LHCN-M2 (cell line): ENCODE measurements at places on chromosomes 6 and 20. TPM values are rescaled to one million over a fixed set of nuclear protein-coding genes. Genes with fewer than 3 reads are reported as not detected.

- peak; percentile 91 for DNase-seq
Observed at GRCh38 chr20:35171753-35172433, at the start of gene PROCR. TSS of gene PROCR (plus strand) at chr20:35172072. CDS start at chr20:35172155, 83 bp downstream.

- no peak for DNase-seq
Observed at GRCh38 chr20:43507150-43508080, at the start of gene L3MBTL1. TSS of gene L3MBTL1 (plus strand) at chr20:43507697. CDS start at chr20:43513504, 5,807 bp downstream.

GRCh38 chr6:40328986-40329545 is 258.1 kb downstream of the LRFN2 start:
- DNase-seq = no peak

- peak; percentile 89 for DNase-seq
Observed at GRCh38 chr6:14499841-14500240, 382.3 kb downstream of the CD83 start.

GRCh38 chr6:36674942-36675341 is 3.6 kb upstream of the CDKN1A start:
- peak; percentile 70 for DNase-seq

PLN gene
- total RNA-seq = not detected in 2 replicates

DNA sequence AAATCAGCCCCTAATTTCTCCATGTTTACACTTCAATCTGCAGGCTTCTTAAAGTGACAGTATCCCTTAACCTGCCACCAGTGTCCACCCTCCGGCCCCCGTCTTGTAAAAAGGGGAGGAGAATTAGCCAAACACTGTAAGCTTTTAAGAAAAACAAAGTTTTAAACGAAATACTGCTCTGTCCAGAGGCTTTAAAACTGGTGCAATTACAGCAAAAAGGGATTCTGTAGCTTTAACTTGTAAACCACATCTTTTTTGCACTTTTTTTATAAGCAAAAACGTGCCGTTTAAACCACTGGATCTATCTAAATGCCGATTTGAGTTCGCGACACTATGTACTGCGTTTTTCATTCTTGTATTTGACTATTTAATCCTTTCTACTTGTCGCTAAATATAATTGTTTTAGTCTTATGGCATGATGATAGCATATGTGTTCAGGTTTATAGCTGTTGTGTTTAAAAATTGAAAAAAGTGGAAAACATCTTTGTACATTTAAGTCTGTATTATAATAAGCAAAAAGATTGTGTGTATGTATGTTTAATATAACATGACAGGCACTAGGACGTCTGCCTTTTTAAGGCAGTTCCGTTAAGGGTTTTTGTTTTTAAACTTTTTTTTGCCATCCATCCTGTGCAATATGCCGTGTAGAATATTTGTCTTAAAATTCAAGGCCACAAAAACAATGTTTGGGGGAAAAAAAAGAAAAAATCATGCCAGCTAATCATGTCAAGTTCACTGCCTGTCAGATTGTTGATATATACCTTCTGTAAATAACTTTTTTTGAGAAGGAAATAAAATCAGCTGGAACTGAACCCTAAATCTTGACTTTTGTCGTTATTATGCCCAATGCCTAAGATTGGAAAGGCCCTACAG is 4.5 kb downstream of the SOX4 start:
- peak; percentile 53 for DNase-seq

DNA sequence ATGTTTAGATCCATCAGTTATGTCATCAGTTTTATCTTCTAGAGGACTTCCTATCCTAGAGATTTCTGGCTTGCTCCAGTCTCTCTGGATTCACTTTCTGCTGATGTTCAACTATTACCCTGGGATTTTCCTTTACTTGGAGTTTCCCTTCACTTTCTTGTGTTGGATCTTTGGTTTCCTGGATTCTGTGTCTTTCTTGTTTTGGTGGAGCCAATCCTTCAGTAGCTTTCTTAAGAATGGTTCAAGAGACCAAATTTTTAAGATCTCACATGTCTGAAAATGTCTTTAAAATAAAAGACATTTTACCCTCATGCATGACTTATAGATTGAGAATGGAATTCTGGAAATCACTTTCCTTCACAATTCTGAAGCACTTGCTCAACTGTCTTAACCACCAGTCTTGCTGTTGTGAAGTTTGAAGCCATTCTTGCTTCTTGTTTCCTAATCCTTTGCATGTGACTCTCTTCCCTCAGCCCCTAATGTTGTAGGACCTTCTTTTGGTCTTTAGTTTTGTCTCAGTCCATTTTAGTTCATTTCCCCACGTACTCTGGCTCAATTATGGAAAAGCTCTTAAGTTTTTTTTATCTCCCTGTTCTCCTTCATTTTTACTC is 87.9 kb downstream of the ARID1B start:
- DNase-seq = no peak

GRCh38 chr6:166490671-166491500 is 95.6 kb downstream of the RAMACL start:
- peak; percentile 83 for DNase-seq

- DNase-seq = no peak
Observed at GRCh38 chr6:78829407-78829806, 37.9 kb upstream of the IRAK1BP1 start.

GRCh38 chr6:37913210-37913609 is 93.7 kb downstream of the ZFAND3 start:
- DNase-seq = peak; percentile 44

SLC13A3 gene
- total RNA-seq = 0.17 TPM in 1 of 2 replicates, not detected in the other

- DNase-seq = peak; percentile 73
Observed at GRCh38 chr20:56400001-56400640, 7.7 kb downstream of the CSTF1 start.

GPSM3 gene
- total RNA-seq = 1.0 and 1.4 TPM in 2 replicates

SNAI1 gene
- total RNA-seq = not detected in 2 replicates

- DNase-seq = no peak
Observed at GRCh38 chr6:43849844-43850243, 79.8 kb downstream of the VEGFA start.

DNA sequence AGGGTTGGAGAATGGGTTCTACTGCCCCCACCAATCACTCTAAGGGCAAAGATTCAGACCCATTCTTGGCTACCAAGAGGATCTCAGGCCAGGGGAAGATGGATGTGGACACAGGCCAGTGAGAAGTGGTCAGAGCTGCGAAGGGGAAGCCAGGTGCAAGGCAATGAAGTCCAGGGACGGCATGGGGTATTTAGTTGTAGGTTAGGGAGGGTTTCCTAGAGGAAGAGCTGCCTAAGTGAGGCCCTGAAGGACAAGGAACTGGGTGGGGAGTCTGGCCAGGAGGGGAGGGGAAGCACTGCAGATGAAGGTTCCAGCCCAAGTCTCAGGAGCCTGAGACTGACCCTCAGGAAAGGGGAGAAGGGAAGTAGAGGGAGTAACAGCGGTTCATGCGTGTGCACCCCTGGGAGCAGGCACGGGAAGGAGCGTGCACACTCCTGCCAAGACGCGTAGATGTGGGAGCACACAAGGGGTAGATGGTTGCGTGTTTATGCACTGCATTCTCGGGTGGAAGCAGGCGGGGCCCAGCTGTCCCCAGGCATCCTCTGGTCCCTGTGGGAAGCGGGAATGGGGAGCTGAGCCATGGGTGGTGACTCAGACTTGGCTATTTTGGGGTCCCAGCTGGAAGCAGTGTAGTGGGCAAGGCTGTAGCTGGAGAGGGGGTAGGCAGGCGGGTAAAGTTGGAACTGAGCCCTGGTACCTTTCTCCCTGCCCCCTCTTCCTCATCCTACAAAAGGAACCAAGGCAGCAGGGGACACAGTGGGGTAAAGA is 3.3 kb downstream of the ACTL10 start:
- peak; percentile 51 for DNase-seq

CYB5R4 gene
- total RNA-seq = 18.4 and 25.8 TPM in 2 replicates

DNA sequence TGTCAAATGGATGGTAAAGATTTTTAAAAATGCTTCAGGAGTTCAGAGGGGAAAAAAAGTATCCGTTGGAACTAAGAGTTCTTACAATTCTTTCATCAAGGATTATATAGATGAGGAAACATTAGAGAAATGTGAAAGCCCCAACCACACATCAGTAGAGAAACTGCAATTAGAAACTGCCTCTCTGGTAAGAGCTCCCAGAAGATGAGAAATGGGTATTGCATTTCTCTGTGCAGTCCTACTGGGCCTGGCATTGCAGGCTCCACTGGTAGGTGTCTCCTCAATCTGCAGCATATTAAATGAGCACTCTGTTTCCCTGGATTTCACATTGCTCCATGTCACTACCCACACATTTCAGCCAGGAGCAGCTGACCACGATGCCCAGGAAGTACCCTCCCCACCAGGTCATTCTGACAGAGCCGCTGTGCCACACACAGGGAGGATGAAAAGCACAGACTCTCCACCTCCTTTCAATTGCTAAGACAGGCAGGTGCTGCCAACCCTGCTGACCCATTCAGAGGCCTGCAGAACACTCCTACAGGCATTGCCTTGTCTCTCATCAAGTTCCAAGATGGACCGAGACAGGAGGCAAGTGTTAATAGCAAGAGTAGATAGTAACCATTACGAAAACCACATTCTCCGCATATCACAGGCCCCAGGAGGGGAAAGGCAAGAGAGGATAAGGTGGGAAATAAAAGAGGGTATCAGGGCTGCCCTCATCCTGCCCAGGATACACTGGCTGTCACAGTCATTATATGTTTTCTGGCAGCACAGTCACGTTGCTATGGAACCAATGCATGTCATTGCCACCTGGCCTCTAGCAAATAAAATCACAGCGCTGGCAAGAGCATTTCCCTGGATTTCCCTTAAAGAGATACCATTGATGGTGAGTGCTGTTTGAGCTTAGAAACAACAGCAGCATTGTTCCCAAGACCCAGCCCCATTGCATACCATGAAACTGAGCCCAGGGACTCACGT is 241.7 kb downstream of the ATXN1 start:
- DNase-seq = peak; percentile 4

GRCh38 chr6:83717809-83718208 is 8.9 kb upstream of the SNAP91 start:
- DNase-seq = no peak

FOXF2 gene
- not detected in 2 replicates for total RNA-seq

DNA sequence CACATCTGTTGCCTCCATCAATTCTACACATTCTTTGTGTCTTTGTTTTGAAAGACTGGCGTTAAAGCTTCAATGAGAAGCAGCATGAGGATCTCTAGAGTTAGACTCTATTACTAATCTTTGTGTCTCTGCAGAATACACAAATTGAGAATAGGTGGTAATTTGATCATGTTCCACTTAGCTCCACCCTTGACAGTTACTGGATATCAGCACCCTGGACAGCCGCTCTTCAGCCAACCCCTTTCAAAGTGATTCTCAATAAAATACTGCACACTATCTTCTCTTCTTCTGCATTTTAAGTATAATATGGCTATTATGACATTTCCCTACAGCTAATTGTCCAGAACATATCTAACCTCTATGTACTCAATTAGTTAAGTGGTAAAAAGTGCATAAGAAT is 54.3 kb upstream of the CNR1 start:
- DNase-seq = peak; percentile 0

DNA sequence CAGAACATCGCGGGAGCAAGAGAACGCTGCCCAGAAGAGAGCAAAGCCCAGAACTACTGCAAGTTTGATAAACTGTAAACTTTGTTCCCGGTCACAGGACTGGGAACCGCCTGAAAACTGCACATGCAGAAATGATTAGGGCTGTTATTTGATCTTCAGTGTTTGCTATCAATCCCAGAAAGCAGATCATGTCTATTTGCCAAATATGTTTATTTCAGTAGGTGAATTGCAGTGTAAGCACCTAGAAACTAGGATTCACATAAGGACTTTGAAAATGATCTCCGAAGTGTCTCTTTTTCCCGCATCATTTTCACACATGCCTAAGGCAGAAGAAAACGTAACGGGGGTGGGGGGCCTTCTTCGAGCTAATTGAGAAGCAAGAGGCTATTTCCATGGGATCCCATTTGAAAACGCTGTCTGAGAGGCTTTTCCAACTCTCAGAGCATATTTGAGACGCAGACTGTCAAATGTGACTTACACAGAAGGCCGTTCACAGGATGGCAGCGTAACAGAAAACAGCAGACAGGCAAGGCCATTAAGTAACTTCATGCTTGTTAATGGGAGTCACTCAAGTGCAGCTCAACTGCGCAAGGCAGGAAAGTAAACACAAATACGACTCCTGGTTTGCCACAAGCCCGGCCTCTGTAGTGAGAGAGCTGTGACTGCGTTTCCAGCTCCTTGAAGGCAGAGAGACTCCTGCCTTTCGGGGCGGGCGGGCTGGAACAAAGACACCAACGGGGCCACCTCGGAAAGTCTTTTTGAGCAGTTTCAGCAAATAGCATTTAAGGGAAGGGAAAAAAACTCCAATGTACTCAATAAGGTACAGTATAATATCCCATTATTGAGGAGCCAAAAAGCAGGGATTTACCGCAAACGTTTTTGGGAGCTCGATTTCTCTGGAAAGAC is 144.7 kb upstream of the ZNF217 start:
- DNase-seq = peak; percentile 93

DNA sequence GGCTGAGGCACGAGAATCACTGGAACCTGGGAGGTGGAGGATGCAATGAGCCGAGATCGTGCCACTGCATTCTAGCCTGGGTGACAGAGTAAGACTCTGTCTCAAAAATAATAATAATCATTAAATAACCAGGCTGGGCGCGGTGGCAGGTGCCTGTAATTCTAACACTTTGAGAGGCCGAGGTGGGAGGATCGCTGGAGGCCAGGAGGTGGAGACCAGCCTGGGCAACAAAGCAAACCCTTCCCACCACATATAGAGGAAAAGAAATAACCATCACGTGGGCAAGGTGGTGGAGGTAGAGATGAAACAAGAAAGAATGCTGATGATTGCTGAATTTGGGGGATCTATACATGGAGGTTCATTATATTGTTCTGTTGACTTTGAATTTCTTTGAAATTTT is 63.4 kb upstream of the PIM1 start:
- no peak for DNase-seq

SHLD1 gene
- 2.5 and 2.6 TPM in 2 replicates for total RNA-seq
